ENCODE measurements at places on chromosomes 11 and 22.

- DNase-seq = no peak
Observed at GRCh38 chr11:127601578-127601977, 601.0 kb upstream of the KIRREL3 start.

GRCh38 chr11:31714840-31715239 is 96.3 kb downstream of the PAX6 start:
- no peak for DNase-seq

DNA sequence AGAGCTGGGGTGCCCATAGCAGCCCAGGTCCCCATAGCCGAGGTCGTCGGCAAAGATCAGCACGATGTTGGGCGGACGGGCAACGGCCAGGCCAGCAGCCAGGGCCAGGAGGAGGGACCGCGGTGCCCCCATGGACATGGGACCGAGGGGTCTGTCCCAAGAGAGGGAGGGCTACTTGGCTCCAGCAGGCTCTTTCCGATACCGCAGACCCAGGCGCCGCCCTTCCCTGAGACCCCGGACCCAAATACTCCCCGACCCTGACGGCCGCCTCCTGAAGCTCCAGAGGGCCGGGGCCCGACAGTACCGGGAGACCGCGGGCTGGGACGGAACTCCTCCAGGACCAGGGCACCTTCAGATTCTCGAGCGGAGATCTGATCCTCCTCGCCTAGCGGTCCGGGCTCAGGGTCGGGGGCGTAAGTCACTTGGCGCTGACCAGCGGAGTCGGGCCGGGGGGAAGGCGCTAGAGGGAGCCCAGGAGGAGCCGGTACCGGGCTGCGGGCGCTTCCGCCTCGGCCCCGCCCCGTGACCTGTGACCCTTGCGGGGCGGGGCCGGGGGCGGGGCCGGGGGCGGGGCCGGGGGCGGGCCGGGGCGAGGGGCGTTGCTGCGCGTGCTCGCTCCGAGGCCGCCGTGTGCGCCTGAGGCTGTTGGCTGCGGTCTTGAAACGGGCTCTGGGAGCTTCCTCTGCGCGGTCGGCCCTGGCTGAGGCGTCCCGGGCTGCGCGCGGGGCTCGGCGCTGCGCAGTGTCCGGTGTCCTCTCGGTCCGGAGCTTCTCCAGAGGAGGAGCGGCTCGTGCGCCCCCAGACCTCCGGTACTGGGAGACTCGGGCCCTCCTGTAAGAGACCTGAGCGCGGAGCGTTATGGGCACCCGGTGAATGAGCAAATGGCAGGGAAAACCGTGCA is at the start of gene ARSA:
TSS of gene ARSA (minus strand) at position 511 of the 901 bp plus-strand sequence. CDS start at position 138, 373 bp downstream.
- peak; percentile 43 for DNase-seq

DNA sequence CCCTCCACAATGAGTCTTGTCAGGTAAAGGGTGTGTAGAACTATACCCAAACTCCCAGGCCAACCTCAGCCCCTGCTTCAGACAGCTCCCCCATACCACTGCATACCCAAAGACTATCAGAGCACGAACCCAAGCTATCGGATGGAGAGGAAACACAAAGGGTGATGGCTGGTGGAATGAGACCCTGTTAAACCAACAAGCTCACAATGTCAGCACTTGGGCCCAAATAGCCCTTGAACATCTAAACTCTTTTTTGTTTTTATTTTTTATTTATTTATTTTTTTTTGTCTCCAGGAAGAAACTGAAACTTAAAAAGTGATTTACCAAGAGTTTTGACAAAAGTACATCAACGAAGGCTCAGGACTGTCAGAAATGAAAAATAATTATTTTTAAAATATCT is 10.6 kb downstream of the DGCR2 start:
- no peak for DNase-seq

DNA sequence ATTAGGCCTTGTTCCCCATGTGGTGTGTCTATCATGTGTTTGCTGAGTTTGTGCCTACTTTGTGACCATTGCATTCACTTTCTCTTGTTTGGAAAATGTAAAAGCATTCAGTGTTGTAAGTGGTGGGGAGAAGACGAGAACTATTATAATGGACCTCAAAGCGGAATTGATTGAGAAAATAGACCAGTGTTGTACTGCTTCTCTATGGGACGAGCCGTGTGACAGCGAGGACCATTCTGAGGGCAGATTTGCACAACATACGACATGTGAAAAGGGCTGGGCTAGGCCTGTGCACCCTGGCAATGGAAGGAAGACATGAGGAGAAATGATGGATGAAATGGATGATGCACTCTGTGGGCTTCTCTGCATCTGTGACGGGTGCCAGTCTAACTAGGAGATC is 233.5 kb downstream of the DSCAML1 start:
- no peak for DNase-seq

DNA sequence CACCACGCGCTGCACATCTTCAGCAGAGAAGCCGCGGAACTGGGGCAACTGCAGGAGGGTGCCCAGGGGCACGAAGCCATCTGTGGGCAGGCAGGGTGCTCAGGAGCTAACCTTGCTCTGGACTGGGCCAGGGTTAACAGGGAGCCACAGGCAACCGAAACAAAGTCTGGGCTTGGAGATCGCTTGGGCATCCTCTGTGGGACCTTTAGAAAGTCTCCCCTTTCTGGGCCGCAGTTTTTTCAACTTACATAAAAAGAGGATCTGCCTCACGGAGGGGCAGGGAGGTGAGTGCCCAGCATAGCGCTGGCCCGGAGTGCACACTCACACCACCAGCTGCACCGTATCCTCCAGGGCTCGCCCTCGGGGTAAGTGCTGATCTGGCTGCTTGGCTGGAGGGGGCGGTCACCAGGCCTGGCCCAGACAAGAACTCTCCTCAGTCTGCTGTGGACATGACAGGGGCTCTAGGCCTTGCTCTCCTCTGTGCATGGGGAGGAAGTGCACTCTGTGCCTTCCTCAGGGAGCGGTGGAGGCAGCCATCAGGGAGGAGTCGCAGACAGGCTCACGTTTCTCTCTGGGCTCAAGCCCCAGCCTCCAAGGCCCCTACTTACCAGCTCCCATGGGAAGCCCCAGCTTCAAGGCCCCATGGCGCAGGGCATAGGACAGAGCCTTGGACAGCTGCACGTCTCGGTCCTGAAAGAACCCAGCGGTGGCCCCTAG is 937 bp downstream of the TRPT1 start:
- no peak for DNase-seq

- peak; percentile 19 for DNase-seq
Observed at GRCh38 chr11:88418508-88418907, 81.0 kb upstream of the CTSC start.

DNA sequence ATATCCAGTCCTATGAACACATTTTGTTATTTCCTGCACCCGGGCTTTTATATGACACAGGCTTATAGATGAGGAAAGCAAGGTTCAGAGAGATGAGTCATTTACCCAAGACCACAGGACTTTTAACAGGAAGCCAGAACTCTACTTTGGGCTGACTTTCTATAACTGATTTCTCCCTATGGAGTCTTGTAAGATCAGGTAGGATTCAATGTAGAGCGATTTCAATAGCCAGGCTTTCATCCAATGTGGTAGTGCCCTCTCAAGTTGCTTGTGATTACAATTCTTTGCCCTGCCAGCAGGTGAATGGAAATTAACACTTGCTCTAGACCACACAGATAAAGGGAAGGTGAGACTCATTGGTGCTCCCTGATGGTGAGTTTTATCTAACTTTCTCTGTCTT is 378.3 kb downstream of the INSC start:
- DNase-seq = no peak

- DNase-seq = no peak
Observed at GRCh38 chr22:17103351-17103750, 17.8 kb downstream of the TMEM121B start.

DNA sequence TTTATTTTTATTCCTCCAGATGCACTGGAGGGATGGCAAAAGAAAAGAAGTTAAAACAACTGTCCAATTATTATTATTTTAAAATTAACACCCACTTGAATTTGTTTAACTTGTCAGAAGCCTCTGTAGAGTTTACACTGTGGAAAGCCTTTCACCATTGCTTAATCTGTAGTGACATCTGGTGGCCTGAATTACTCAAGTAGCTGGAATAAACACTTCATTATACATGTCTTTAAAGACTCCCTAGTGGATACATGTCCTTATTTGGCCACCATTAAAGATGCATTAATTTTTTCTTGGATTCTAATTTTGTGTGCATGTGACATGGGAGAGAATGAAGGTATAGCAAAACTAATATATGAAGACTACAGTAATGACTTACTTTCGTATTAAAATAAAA is 1496.5 kb downstream of the FAM181B start:
- DNase-seq = peak; percentile 8

- DNase-seq = no peak
Observed at GRCh38 chr11:99585606-99586005, 564.9 kb downstream of the CNTN5 start.

DNA sequence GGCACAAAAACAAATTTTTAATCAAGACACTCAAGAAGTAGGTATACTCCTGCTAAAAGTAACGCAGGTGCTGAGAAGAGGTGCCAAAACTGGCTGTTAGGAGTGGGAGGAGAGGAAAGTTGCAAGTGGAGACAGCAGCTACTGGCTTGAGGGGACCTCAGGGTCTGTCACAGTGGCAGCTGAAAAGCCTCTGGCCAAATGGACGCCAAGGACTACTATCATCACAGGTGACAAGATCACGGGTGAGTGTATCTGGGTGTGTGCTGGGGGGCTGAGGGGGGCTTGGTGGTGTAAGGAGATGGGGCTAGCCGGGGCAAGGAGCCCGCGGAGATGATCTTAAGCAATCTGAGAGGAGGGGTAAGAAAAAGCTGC is 687 bp downstream of the ZNF202 start:
- DNase-seq = no peak

GRCh38 chr22:17954200-17954859 is 70.0 kb downstream of the MICAL3 start:
- DNase-seq = no peak

DNA sequence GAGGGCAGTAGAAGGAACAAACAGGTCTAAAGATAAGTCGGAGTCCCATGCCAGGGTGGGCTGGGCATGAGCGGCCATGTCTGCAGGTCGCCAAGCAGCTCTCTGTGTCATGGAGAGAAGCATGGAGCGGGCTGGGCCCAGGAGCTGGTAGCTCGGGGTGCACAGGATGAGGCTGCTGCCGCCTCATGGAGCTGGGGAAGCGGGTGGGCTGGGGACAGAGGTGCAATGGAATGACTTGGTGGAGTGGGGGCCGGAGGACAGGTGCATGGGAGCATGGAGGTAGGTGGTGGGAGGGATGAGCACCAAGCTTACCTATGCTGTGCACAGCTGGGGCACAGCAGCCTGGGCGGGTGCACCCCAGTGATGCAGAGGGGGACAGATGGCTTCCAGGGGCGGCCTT is 3.6 kb downstream of the NRXN2 start:
- DNase-seq = no peak

GRCh38 chr11:76690736-76691135 is 20.2 kb upstream of the LRRC32 start:
- no peak for DNase-seq

GRCh38 chr11:74784234-74784633 is 35.6 kb downstream of the RNF169 start:
- no peak for DNase-seq

DNA sequence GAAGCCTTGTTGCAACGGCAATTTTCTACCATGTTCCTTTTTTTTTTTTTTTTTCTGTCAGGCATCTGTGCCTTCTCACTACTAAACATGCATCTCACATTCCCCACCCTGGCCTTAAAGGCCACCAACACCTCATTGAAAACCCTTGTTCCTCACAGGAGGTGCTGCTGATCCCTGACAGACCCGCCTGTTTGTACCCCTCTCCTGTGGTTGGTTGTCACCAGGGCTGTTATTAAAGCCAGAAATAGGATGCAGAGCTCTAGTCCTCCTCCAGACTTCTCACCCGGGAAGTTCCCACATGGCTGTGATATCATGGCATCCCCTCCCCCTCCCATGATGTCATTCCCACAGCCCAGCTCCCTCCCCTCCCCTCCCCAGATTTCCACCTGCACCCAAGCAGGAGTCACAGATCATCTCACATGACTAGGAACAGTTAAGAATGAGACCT is 302.8 kb upstream of the NCAM1 start:
- no peak for DNase-seq

GRCh38 chr11:78993802-78994430 is 419.3 kb upstream of the NARS2 start:
- DNase-seq = no peak

- DNase-seq = peak; percentile 57
Observed at GRCh38 chr11:72812967-72813739, 1.1 kb upstream of the ATG16L2 start.

- DNase-seq = no peak
Observed at GRCh38 chr11:16883174-16883573, 131.0 kb downstream of the PLEKHA7 start.
